HEK293T (cell line): ENCODE measurements at places on chromosomes 1 and 21.
A peak's percentile ranks its signal among the peaks of the same experiment; 100 is the strongest.

- DNase-seq = no peak
Measured at GRCh38 chr1:226942392-226942791, 2.3 kb downstream of the COQ8A start.

DNA sequence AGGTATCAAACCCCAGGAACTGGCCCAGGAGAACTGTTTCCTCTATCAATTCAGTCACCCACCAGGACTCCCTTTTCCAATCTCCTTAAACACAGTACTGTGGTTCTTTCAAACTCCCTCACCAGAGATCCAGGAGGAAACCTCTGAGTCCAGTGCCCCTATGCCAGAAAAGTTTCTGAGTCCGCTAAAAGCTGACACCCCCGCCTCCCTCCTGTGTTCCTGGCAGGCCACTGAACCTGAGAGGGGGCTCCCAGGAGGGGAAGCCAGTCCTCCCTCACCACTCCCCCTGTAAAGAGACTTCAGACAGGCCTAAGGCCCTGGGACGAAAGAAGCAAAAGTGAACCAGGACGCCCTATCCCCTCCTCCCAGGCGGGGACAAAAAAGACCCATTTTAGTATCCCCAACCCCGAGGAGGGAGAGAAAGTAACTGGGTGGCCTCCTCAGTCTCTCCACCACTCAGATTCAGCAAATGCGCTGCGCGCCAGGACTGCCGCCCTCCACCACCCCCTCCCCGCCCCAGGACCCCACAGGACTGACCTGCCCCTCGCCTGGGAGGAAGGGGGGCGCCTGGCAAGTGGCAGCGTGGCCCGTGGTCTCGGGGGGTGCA, 624 bp downstream of the SLC41A1 start:
- peak; percentile 60 for DNase-seq

DNA sequence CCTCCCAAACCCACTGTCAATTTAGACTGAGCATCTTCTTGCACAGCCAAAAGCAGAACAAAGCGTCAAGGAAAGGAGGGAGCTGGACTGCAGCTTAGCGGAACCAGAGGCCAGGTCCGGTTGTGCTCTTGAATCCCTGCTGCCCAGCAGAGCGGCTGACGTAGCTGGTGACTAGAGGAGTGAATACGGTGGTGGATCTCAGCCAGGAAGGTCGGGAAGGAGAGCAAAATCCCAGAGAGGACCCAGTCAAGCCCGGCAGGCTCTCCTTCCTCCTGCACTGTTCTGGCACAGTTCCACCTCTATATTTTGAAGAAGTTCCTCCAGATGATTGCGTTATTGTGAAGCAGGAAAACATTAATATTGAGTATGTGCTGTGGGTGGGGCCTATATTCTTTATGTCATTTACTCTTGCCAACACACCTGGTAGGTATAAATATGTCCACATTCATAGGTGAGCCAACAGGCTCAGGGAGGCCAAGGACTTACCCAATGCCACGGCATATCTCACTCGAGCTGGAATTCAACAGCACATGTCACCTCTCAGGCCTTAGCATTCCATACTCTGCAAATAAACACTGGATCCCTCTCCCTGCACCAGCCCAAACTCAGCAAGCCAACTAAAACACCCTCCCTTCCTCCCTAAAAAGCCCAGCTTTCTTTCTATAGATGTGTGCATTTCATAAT, 23.6 kb upstream of the ABCB10 start:
- DNase-seq = no peak

GRCh38 chr1:25771221-25772114, 28.5 kb upstream of the SELENON start:
- peak; percentile 67 for DNase-seq

- no peak for DNase-seq
Measured at GRCh38 chr1:153856763-153857162, 66.0 kb downstream of the GATAD2B start.

DNA sequence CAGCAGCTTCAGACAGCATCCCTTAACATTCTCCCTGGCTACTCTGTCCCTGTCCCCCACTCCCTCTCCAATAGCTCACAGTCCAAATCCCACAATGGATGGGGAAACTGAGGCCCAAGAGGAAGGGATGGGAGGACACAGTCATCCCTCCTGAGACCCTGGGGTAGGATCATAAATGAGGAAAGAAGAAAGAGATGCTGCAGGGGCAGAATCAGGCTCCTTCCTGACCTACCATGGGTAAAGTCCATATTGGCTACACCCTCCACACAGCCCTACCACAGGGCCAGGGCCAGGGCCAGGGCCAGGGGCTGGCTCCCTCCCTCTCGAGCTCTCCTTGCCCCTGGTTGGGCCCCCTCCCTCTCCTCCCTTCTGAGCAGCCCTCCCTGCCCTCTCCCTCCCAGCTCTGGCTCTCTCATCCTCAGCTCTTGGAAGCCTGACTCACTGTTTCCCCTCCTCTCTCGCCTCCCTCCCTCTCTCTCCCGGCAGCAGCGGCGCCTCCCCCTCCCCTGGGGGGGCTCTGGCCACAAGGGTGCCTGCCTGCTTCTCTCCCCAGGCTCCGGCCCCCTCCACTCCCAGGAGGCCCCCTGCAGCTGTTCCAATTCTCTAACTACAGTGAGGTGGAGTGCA, 4.9 kb downstream of the AHDC1 start:
- no peak for DNase-seq

GRCh38 chr1:160207771-160208556, 2.8 kb downstream of the PEA15 start:
- no peak for DNase-seq

GRCh38 chr21:32144851-32145250, 134.0 kb downstream of the MIS18A start:
- DNase-seq = no peak

DNA sequence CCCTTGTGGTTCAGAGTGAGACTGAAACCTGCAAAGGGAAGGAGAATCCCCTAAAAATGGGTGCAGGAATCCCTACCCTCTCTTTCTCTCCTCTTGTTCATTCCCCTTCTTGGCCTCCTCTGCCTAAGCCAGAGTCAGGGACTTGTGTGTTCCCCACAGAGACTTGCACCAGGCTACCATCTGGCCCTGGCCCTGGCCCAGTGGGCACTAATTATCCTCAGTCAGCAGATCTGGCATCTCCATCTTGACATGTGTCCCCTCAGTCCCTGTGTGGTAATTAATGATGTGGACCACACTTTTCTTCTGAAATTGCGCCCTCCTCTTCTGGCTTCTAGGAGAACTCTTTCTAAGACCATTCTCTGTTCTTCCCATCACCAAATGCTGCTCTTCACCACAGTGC, 354.4 kb downstream of the SETD4 start:
- DNase-seq = no peak

- DNase-seq = peak; percentile 91
Measured at GRCh38 chr1:156025876-156026275, 5.1 kb upstream of the SSR2 start.

GRCh38 chr1:1268284-1268682, 5.4 kb downstream of the UBE2J2 start:
- DNase-seq = no peak

- DNase-seq = no peak
Measured at GRCh38 chr1:42195841-42196240, 31.3 kb upstream of the GUCA2A start.

GRCh38 chr1:224308064-224308463, 21.9 kb downstream of the NVL start:
- DNase-seq = no peak

DNA sequence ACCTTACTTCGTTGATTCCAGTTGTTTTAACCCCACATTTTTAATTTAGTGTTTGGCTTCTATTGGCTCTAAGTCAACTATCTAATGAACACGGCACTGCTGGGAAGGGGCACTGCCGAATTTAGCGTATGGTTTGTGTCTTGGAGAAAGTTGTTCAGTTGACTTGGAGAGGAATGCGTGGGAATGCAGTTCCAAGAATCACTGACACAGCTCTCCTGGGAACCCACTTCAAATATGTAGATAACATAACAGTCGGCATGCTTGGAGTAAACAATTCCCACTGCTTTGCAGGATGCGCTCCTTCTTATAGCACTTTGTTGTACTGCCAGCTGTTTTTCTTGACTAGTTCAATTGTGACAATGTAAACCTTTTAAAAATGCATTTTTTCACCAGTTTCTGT, 104.3 kb downstream of the RYR2 start:
- DNase-seq = no peak

DNA sequence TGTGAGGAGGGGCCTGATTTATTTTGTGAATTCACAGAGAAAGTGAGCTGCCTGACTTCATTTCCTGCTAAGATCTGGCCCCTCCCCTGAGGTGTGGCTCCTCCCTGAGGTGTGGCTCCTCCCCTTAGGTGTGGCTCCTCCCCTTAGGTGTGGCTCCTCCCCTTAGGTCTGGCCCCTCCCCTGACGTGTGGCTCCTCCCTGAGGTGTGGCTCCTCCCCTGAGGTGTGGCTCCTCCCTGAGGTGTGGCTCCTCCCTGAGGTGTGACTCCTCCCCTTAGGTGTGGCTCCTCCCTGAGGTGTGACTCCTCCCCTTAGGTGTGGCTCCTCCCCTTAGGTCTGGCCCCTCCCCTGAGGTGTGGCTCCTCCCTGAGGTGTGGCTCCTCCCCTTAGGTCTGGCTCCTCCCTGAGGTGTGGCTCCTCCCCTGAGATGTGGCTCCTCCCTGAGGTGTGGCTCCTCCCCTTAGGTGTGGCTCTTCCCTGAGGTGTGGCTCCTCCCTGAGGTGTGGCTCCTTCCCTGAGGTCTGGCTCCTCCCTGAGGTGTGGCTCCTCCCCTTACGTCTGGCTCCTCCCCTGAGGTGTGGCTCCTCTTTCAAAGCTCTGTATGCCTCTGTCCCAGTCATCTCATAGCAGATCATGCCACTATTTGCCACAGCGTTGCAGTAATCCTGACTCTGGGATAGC, 26.9 kb upstream of the LRRC3 start:
- DNase-seq = peak; percentile 64

DNA sequence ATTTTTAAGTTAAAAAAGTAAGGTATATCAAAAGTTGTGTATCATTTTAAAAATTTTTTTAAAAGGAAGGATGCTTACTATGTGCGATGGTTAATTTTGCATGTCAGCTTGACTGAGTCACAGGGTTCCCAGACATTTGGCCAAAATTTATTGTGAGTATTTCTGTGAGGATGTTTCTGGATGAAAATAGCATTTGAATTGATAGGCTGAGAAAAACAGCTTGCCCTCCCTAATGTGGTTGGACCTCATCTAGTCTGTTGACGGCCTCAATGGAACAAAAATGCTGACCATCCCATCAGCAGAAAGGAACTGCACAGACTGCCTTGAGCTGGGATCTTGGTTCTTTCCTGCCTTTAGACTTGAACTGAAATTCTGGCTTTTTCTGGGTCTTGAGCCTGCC, 724.5 kb downstream of the NCAM2 start:
- DNase-seq = no peak

DNA sequence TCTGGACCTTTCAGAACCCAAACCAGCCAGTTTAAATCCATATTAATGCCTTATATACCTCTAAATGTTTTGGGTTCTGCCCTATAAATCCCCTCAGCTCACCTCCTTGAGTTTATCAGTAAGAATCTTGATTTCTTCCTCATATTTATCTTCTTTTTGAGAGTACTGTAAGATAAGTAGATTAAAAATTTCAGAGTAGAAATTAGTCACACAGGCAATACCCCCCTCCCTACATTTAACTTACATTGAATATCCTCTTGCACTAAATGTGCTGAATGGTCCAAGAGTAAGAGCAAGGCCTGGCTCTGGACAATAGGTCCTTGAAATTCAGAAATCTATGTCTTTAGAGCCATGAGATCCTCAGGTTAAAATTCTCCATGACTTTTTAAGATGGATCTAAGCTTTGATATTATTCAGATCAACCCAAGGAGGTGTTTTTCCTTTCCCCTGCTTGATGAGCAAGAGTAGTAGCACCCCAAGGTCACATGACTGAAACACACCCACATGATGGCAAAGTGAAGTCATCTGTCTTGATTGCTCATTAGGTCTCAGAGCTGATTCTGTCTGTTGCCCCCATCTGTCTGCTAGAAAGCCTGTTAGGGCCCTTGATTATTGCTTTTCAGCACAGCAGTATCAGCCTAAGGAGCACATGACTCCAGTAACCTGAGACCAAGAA, 15.8 kb upstream of the NUP210L start:
- DNase-seq = no peak

GRCh38 chr1:184768467-184768866, 13.8 kb upstream of the EDEM3 start:
- no peak for DNase-seq

GRCh38 chr1:200771625-200772555, 33.2 kb downstream of the CAMSAP2 start:
- DNase-seq = no peak
